ENCODE measurements at places on chromosomes 7 and 10.

DNA sequence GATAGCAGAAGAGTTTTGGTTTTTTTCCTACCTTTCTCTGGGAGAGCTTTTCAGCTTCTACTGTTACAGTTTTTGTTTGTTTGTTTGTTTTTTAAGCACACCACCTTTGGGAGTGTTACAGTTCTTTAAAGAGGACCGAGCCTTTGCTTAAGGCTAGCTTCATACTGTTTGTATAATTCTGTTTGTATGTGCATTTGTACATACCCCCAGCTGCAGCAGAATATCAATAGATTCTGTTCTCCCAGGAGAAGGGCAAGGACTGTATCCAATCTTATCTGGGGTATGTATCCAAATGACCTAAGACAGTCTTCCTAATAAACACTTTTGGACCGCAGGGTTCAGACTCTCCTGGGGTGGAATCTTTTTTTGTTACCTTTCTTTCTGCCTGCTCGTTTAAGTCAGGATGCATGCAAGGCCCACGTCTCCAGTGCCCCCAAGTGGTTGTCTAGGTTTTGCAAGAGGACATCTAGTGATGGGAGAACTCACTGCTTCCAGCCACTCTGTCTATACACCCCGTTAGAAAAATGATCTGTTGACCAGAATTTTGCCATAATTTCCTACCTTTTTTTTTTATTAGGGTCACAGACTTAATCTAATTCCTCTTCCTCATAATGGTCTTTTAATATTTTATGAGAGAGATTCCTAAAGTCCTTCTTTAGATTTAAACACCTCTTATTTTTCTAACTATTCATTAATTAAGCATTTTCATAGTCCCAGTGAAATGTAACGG lies 23.9 kb downstream of the NRF1 start:
- DNase-seq: peak; percentile 35

- no peak for DNase-seq
Measured at GRCh38 chr7:117567781-117568180, 88.0 kb downstream of the CFTR start.

- DNase-seq: peak; percentile 84
Measured at GRCh38 chr10:22436893-22437619, 91.8 kb downstream of the SPAG6 start.

DNA sequence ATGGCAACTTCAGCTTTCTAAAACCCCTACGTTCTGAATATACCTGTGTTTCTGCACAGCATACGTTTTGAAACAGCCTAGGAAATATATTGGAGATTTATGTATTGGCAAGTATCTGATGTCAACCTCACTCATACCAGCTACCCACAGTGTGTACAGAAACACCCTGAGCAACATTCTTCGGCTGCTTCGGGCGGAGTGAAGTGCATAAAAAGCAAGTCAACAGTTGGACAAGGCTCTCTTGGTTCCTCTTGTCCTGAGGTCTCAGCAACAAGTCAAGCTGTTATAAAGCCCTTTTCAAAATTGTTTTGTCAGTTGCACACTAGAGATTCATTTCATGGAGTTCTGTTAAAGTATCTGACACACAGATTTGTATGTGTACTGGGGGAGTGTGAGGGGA lies 40.0 kb upstream of the PAPSS2 start:
- DNase-seq: no peak

DNA sequence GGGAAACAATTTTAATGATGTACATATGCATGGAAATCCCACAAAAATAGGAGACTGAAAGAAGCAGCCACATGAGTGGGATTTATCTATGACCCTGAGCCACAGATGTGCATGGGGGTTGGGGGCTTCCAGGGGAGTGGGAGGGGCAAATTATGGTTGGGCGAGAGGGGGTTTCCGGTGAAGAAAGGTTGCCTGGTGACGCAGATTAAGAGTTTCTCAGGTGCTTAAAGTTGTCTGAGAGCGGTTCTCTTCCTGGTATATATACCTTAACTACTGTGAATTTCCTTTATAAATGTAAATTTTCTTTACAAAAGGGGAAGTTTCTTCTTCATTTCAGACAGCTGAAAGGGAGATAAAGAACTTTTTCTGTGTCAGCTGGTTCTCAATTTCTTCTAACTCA lies 273.6 kb upstream of the PITRM1 start:
- DNase-seq: no peak

DNA sequence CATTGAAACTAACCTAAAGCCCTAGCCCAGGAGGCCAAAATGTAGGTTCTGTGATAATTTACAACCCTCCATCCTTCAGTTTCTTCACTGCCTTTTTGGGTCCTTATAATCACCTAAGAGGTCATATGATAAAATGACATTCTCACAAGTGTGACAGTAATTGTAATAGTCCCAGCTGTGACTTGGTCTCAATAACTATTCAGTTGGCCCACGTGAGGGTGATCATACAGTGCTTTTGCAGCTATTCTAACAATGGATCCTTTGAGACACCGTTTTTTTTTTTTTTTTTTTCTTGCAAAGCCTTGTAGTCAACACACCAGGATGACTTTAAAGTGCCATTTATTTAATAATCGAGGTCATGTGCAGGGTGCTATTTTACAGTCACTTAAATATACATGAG lies 760.0 kb downstream of the PHTF2 start:
- no peak for DNase-seq

DNA sequence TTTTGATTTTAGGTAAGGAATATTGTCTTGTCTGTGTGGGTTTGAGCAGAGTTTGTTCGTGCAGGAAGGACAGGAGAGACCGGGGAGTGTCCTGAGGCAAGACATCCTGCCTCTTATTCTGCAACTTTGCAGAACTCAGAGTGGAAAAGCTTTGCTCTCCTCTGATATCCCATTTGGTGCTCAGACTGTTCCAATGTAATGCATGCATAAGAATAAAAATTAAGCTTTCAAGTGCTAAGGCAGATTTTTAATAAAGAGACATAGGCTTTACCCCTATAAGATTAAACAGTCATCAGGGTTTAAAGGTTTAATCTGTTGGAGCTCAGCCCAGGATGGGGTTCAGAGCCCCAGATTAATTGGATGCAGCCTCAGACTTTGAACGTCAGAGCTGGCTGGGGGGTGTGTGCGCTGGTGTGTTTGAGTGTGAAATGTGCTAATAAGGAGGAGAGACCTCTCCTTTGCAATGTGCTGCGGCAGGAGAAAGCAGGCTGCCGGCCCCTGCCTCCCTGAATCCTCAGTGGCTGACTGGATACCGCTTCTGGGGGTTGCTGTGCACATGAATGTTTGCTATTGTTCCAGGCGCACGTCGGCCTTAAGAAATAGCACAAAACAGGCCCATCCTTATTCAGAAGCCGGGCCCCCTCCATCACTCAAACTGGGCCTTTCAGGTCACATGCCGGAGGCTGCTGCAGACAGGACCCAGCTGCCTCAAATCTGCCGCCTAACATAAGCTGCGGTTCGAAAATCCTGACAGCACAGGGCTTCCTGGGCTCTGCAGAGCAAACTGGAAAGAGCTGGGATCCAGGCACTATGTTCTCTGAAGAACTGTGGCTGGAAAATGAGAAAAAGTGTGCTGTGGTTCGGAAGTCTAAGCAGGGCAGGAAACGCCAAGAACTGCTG lies 84.1 kb upstream of the PRR15 start:
- no peak for DNase-seq

- no peak for DNase-seq
Measured at GRCh38 chr7:22607180-22607579, 107.2 kb upstream of the STEAP1B start.

GRCh38 chr10:91340613-91341362 lies 69.4 kb upstream of the HECTD2 start:
- no peak for DNase-seq

DNA sequence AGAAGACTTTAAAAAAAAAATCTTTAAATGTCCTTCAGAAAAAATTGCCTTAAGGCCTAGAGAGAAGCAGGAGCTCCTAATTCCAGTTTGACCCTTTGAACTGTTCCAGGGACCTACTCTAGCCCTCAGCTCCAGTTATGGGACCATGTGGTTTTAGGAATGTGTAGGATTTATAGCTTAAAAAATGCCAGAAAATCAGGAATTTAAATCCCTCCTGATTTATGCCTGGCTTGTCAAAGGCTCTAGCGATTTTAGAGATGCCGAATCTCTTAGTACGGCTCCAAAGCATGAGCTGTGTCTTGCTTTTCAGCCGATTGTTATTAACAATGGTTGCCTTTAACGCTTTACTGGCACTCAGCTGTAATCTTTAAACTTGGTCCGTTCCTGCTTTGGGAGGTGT lies 130.6 kb upstream of the NPVF start:
- DNase-seq: no peak

Data from activated CD4-positive, CD25-positive, alpha-beta regulatory T cell (primary cell).